Activated naive CD4-positive, alpha-beta T cell treated with Interleukin-2 at 50 U/mL for 16 hours (primary cell): ENCODE measurements at places on chromosomes 12 and 14.

- DNase-seq = no peak
These were observed 107.4 kb downstream of the SSPN start for GRCh38 chr12:26302776-26303175.

GRCh38 chr14:100150932-100151587 lies 8.4 kb downstream of the DEGS2 start:
- DNase-seq = no peak

DNA sequence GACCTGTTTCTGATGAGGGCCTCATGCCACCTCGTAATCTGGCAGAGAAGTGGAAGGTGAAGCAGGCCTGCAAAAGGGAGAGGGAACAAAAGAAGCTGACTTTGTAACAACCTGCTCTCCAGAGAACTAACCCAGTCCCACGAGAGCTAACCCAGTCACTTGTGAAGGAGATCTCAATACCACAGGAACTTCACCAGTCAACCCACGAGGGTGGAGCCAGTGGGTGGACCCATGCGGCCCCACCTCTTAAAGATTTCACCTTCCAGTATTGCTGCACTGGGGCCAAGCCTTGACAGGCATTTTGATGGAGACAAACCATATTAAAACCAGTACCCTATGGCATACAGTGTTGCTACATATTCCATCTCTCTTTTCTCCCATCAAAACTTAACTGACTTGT lies 55.1 kb downstream of the SERPINA10 start:
- DNase-seq = no peak

GRCh38 chr14:104110491-104111209 lies 25.1 kb downstream of the ASPG start:
- no peak for DNase-seq

DNA sequence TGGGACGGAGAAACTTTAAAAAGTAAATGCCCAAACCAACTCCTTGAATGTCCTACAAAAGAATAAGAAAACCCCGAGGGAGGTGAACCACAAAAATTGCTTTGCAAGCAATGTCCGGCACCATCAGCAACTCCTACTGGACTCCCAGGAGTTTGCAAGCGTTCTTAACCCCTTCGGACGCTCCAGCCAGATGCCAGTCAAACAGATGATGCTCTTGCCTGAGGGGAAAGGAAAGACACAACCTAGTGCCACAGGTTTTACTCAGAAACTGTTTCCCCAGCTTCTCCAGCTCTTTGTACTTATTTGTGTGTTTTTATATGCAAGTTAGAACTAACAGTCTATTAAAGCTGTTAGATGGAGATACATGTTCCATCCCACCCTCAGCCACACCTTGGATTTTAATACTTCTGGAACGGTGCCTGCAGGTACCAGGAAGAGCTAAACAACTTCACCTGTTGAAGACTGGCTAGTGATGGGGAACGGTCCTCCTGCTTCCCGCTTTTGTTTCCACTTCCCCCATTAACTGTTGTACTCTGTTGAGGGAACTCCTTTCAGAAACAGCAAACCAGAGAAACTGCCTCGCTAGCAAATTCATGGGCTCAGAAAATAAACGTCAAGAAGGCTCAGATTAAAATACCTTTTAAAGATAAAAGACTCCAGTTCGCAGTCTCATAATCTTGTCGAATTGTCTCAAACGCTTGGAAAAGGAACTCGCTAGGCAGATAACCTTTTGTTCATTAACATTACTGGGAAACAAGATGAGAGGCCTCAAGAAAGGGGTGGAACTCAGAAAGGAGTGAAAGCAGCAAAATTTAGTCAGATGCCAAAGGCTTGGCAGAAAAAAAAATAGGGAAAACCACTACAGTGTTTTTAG lies 1.1 kb upstream of the FERMT2 start:
- peak; percentile 4 for DNase-seq

- no peak for DNase-seq
These were observed 36.8 kb upstream of the E2F7 start for GRCh38 chr12:77102123-77102522.

GRCh38 chr14:25039933-25040332 lies 10.0 kb downstream of the STXBP6 start:
- DNase-seq = no peak

DNA sequence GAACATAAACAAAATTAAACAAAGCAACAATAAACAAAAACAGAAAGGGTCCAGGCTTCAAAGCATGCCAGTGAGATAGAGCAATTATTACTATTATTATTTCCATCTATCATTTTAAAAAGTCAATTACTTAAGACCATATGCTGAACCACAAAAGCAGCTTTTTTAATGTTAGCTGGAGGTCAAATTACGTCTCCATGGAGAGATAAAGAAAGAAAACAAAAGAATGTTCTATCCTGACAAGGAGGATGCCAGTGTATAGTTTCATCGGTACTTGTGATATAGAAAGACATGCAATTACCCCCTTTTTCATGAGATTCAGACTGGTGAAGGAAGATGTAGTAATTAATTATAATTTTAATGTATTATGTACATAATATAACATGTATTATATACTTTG lies 81.6 kb upstream of the DCN start:
- no peak for DNase-seq

DNA sequence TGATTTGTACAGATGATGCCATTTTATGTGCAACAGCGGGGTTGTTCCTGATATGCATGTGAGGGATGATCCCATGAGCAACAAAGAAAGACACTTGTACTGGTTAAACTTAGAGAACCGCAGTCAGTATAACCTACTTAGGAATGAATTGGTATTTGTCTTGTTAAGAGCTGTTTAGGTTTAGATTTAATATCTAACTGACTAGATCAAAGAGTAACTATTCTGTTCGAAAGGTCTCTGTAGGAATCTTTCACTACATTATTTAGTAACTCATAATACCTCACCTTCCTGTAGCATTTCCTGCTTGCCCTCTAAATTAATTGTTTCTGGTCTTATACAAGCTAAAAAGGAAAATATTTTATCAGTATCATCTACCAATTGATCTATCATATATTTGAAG lies 350.4 kb downstream of the TRHDE start:
- DNase-seq = no peak

DNA sequence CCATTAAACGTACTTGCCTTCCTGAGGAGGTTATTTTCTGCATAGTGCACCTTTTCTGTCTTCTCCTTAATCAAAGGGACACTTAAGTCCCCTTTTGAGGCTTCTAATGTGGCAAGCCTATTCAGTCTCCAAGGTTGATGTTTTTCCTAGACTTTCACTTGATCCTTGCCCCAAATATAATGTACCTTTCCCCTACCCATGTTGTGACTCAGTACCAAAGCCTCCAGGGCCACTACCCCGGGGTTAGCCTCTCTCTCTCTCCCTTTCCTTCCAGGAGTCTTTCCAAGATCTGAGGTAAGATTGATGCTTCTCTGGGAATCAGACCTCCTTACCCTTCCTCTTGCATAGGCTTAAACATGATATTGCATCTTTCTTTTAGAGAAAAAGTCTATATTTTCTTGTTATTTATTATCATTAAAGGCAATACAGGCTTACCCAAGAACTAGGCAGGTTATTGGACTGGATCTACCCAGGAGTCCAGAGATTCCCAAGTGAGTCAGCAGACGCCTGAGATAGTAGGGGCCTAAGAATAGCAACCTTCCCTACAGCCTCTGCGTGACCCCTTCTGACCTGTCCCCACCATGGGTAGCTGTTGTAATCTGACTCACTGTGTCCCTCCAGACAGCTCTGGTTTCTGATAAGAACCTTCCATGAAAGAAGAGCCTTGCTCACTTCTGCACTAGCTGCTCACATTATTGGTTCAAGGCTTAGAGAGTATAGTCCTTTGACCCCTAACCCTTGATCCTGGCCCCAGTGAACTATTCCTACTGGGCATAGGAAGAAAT lies 172.9 kb downstream of the ZFP36L1 start:
- no peak for DNase-seq

- DNase-seq = no peak
These were observed 888 bp upstream of the PPP1R12A start for GRCh38 chr12:79935624-79936345.

GRCh38 chr12:116639765-116640164 lies 80.6 kb downstream of the MAP1LC3B2 start:
- DNase-seq = no peak

GRCh38 chr14:54202288-54202687 lies 194.5 kb upstream of the CDKN3 start:
- DNase-seq = no peak

GRCh38 chr12:88299567-88300101 lies 157.5 kb downstream of the TMTC3 start:
- DNase-seq = peak; percentile 46

DNA sequence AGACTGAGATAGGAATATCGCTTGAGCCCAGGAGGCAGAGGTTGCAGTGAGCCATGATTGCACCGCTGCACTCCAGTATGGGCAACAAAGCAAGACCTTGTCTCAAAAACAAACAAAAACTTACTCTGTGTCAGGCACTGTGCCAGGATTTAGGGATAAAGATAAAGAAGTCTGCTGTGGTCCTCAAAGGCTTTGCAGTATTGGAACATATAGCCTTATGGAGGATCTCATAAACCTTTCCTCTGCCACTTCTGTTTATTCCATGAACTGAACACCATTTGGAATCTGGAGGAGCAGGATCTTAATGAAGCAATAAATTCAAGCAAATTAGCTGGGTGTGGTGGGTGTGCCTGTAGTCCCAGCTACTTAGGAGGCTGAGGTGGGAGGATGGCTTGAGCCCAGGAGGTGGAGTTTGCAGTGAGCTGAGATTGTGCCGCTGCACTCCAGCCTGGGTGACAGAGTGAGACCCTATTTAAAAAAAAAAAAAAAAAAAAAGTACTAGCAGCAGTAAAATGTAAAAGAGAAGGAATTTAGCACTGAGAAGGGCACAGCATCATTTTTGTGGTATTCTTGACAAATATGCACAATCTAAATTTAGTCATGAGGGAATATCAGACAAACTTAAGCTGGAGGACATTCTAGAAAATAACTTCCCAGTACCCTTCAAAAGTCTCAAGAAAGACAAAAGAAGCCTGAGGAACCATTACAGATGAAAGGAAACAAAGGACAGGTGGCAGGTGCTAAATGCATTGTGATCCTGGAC lies 27.1 kb downstream of the BMAL2 start:
- no peak for DNase-seq

- peak; percentile 11 for DNase-seq
These were observed 18.5 kb downstream of the PPP2R5E start for GRCh38 chr14:63524537-63525155.

DNA sequence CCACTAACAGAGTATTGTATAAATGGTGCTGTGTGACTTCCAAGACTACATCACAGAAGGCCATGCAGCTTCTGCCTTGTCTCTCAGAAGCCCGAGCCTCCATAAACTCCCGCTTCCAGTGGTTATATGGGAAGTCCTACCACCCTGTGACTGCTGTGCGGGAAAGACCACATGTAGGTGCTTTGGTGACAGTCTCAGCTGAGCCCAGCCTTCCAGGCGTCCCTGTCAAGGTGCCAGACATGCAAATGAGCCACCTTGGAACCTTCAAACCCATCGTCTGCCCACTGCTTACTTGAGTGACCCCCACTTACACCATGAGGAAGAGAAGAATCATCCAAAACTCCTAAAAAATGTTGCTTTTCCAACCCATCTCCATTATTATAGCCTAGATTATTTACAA lies 123.0 kb downstream of the SLC38A1 start:
- no peak for DNase-seq

GRCh38 chr14:51650716-51651387 lies 858 bp upstream of the FRMD6 start:
- no peak for DNase-seq

DNA sequence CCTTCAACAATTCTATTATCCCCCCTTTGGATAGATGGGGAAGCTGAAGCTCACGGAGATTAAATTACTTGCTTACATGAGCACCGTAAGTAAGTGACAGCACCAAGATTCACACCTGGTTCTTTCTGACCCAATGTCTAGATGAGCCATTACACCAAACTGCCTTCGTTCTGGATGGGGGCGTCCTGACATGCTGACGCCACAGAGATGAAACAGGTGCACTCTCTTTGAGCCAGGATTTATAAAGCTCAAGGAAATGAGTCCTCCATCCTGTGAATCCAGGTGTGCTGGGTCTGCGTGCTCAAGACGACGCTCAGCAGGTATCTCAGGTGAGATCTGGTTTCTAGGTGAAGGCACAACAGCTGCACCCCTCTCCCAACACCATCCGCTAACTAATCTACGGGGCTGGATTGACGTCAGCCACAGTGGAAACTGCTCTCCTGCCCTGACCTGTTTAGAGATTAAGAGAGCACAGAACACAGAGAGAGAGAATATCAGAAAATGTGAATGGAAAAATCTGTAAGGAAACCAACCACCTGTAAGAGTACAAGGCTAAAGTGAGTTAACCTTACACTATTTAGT lies 61.6 kb downstream of the KSR2 start:
- DNase-seq = no peak

DNA sequence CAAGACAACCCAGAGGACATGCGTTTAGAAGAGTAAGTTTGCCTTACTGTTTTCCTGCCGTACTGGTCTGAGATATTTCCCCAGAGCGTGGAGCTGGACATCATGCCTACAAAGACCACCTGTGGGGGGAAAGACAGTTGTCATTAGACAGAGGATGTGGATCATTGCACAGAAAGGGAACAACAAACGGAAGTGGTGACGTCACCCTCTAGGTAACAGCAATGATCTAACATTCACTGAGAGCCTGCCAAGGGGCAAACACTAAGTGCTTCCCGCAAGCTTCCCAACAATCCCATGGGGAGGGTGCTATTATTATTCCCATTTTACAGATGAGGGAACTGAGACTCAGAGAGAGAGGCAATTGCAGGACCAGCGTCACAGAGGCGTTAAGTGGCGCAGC lies 48.5 kb downstream of the SVOP start:
- no peak for DNase-seq

GRCh38 chr14:61320806-61321384 lies 484 bp upstream of the PRKCH start:
- no peak for DNase-seq

DNA sequence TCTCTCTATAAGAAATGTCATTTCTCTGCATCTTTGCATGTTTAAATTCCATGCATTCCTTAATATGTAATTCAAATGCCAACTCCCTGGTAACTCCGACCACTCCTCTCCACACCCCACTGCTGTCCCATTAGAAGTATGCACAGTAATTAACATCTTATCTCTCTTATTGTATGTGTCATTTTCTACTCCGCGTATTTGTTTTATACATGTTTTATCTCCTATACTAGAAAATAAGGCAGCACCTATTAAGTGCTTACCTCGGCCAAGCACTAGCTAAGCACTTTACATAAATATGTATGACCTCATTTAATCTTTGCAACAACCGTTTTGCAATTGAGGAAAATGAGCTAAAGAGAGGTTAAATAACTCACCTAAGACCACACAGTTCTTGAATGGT lies 469.8 kb downstream of the BCAT1 start:
- no peak for DNase-seq

- DNase-seq = peak; percentile 25
These were observed 232.2 kb upstream of the PLEKHG7 start for GRCh38 chr12:92470608-92471021.

- no peak for DNase-seq
These were observed 267.7 kb downstream of the MED13L start for GRCh38 chr12:116009805-116010204.
